ENCODE measurements at places on chromosomes 12 and 14.

GRCh38 chr12:27277846-27278260, 33.8 kb downstream of the STK38L start:
- DNase-seq: no peak

DNA sequence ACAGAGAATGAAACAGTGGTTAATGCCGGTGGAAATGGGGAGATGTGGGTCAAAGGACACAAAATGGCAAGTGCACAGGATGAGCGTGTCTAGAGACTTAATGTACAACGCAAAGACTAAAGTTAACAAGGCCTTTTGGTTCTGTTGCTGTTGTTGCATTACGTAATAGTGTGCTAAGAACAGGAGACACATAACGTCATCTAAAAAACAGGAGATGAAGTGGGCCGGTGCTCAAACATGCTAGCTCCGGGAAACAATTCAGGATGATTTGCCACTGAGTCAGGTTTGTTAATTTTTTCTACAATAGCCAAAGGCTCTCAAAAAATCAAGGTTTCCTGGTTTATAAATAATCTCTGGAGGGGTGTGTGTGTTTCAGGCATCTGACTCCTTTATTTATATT, 55.5 kb downstream of the ETV6 start:
- DNase-seq: no peak

GRCh38 chr12:109617491-109617890, 43.9 kb downstream of the MVK start:
- DNase-seq: no peak

- no peak for DNase-seq
These were observed 15.4 kb downstream of the APAF1 start for GRCh38 chr12:98660521-98660920.

- peak; percentile 45 for DNase-seq
These were observed 54.0 kb downstream of the SLC38A1 start for GRCh38 chr12:46214668-46215436.

DNA sequence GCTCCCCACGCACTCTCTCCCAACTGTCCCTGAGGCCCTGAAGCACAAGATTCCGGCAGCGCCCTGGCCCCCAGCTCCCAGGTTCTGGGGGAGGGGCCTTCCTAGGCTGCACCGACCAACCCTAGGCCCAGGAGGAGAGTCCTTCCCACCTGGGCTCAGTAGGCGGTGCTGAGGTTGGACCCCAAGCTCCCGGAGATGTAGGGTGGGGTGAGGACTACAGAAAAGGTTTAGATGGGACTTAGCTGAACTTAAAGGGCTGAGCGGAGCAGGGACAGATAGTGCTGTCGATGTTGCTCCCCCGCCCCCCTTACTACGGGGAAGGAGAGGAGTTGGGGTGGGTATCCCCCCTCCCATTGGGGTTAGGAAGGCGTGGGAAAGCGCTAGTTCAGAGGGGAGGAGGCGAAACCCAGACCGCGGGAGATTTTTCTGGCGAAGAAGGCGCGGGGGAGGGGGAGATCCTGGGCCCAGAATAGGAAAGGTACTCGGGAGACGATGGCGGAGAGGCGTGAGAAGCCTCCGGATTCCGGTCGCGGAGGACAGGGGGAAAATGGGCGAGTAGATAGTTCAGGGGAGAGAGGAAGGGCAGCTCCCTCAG, 4.2 kb upstream of the BAZ2A start:
- DNase-seq: no peak

All from stimulated activated CD4-positive, alpha-beta T cell treated with anti-CD3 and anti-CD28 coated beads, Interleukin-15, amount 100 ng/mL, for 1 hour (primary cell).